ENCODE measurements at places on chromosomes 3 and 15.

- peak overlapping the region; percentile 94 for H3K27ac ChIP-seq
- no peaks in the 10 kb centered on the region for H3K27me3 ChIP-seq
- DNase-seq: no peak
- H3K4me1 ChIP-seq: no peaks in the 10 kb centered on the region
- H3K4me3 ChIP-seq: peak overlapping the region; percentile 91
Observed at GRCh38 chr15:66496951-66497501, 536 bp downstream of the SNAPC5 start.

DNA sequence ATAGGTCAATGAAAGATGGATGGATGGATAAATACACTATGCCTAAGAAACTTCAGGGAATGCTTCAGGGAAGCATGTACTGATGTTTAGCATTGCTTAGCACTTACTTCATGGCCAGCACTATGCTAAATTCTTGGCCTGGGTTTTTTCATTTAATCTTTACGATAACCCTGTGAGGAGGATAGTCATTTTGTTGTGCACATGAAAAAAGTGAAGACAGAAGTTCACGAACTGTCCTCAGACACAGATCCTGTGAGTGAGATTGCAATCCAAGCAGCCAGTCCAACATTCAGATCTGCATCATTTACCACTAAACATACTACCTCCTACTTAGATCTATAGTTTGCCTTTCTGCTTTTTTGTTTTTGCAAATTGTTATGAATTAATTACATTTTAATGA lies 510.8 kb upstream of the AGTR1 start:
- no peaks in the 10 kb centered on the region for H3K27me3 ChIP-seq
- H3K4me1 ChIP-seq: no peaks in the 10 kb centered on the region
- no peak overlapping the region for H3K4me3 ChIP-seq
- no peaks in the 10 kb centered on the region for H3K36me3 ChIP-seq

DNA sequence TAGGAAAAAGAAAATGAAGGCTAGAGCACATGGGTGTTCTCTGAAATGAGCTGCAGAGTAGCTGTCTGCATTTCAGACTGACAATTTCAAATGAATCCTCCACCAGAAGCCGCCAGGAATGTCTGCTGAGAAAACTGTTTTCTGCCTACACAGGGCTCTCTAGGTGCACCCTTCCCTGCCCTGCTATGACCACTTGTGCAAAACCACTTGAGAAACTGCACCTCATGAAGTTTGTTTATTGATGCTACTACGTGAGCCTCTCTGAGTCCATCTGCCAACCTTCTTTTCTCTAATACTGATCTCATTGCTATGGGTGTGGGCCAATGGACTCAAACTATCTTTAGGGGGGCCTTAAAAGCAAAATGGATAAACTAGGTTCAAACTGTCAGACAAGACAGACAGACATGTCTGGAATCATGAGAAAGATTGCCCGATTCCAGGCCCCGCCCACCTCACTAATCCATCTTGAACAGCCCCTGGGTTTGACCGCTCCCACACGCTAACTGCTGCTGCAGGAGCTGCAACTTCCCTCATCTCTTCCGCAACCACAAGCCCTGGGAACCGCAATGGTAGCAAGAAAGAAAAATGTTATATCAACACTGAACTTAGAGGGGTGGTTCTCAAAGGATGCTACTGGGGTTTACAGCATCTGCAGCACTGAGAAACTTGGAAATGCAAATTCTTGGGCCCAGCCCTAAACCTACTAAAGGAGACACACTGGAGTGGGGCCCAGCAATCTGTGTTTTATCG lies 9.0 kb upstream of the CD47 start:
- no peak overlapping the region for H3K4me3 ChIP-seq
- no peaks in the 10 kb centered on the region for H3K36me3 ChIP-seq
- DNase-seq: no peak
- no peaks in the 10 kb centered on the region for H3K4me1 ChIP-seq
- H3K27me3 ChIP-seq: no peaks in the 10 kb centered on the region

GRCh38 chr3:124227150-124227630 lies 235.3 kb upstream of the ROPN1 start:
- DNase-seq: no peak
- no peak overlapping the region for H3K4me3 ChIP-seq
- H3K27ac ChIP-seq: no peak overlapping the region
- H3K36me3 ChIP-seq: no peaks in the 10 kb centered on the region

GRCh38 chr3:131047582-131047981 lies 20.9 kb downstream of the NEK11 start:
- no peaks in the 10 kb centered on the region for H3K4me1 ChIP-seq
- no peaks in the 10 kb centered on the region for H3K36me3 ChIP-seq
- H3K27me3 ChIP-seq: no peaks in the 10 kb centered on the region
- H3K27ac ChIP-seq: no peak overlapping the region
- H3K4me3 ChIP-seq: no peak overlapping the region

Data from breast epithelium (tissue), 4 donors.